ENCODE measurements at places on chromosomes 7 and 10. TPM values are rescaled to one million over a fixed set of nuclear protein-coding genes. Genes with fewer than 3 reads are reported as not detected.

C7orf33 gene
- total RNA-seq = not detected

DNA sequence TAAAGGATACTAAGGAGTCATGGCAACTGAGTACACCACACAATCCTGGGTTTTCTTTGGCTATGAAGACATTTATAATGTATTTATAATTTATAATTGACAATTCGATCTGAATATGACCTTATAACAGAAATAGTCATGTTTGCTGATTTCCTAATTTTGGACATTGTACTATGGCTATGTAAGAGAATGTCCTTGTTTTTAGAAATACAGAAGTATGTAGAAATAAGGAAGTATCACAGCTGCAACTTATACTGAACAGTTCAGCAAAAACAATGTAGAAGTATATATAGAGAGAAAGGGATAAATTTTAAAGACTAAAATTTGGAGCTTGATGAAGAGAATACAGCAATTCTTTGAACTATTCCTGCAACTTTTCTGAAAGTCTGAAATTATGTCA lies 32.6 kb downstream of the PRLHR start:
- DNase-seq = no peak

GRCh38 chr10:33125111-33125510 lies 167.1 kb upstream of the ITGB1 start:
- DNase-seq = no peak

DNA sequence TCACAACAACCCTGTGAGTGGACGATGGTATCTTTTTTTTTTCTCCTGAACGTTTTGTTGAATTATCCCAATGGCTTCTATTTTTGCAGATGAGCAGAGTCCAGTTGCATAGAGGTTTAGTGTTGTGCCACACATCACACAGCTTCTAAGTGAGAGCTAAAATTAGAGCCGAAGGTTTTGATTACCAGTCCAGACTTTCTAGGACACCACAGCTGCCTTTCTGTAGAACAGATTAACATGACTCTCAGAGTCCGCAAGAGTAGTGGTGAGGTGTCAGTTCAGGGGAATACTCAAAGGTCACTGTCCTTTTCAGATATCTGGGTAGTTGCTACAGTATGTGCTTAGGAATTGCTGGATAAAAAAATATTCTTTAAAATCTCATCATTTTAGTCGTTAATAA lies 13.8 kb downstream of the SGPL1 start:
- no peak for DNase-seq

DNA sequence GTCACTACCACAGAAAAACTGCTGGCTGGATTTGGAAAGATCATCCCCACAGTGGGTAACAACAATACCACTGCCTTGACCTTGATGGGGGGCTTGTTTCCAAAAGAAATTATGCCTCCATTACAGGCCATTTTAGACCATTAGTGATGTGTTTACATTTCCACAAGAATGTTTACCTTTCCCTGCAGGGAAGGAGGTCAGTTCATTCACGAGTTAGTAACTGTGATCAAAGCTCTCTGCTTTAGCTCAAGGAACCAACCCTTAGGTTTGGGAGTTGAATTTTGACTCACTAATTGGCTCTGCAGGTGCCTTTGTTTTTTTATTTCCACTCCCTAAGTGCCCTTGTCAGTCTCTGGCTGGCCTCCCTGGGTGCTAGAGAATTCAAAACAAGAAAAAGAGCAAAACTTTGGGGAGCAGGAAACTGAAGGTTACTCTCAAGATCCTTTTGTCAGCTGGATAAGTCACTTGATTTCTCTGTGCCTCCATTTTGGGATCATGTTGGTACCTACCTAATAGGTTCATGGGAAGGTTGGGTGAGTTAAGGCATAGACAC lies 41.1 kb upstream of the NUPR2 start:
- no peak for DNase-seq

CLCN1 gene
- not detected for total RNA-seq

DNA sequence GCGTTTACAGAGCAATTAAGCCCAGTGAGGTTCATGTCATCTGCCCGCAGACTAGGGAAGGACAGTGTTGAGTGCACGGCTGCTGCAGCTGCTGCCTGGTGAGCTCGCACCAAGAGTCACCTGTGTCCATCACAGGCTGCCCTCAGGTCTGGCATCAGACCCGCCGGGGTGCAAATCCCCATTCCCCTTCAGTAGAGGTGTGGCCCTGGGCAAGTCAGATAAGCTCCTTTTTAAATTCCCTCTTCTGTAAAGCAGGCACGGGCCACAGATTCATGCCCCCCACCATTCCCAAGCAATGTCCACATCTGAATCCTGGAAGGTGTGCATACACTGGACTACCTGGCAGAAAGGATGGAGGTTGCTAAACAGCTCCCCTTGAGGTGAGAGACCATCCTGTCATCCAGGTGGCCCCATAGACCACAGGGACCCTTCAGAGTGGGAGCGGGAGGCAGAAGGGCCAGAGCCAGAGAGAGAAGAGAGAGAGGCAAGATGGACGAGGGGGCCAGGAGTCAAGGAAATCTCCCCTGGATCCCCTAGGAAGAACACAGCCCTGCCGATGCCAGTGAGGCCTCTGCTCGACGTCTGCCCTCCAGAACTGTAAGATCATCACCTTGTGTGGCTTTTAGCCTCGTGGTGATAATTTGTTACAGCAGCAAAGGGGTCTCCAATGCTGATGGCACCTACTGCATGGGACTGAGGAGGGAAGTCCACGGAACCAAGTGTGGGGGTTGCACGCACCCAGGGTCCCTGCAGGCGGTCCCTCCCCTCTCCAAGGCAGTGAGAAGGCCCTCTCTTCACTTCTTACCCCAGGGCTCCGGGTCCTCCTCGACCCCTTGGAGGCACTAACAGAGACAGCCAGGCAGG lies 168.8 kb downstream of the TCERG1L start:
- DNase-seq = no peak

GRCh38 chr10:23319835-23320234 lies 24.8 kb downstream of the C10orf67 start:
- DNase-seq = no peak
